ENCODE measurements at places on chromosomes 4 and X.

DNA sequence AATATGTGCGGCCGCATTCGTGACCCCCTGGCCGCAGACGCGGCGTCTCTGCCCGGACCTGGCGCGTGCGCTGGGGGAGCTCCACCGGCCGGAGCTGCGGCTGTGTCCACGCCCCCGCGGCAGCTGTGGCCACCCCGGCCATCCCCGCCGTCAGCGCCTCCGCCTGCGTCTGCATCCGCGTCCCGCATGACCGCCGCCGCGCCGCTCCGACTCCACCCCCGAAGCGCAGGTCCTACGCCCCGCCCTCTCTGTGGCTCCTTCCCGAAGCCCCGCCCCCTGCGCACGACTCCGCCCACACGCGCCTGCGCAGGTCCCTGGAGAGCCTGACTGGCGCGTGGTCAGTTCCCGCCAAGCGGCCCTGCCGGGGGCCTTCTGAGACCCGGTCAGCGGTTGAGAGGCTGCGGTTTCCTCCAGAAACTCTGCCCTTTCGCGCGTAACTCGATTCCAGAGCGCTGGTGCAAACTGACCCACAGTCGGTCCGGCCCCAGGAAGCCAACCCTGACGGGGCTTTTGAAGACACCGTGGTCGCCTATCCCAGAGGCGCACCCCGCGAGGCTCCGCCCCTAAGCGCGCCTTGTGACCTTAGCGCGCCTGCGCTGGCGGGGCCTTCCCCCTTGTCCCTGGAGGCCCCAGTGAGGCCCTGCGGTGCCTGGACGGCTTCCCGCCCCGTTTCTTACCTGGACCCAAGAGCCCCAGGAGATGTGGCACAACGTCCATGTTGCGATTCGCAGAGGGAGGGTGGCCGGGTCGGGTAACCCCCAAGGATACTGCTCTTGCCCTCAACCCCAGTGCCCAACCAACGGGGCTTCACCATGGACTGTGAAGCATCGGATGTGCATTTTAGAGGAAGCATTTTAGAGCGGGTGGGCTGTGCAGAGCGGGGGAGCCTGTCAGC is at the start of gene LAGE3:
Gene LAGE3 (minus strand): TSS at position 554 of the 895 bp plus-strand sequence. CDS start 366 bp downstream, at position 188.
- DNase-seq = peak; percentile 70

- no peak for DNase-seq
These were observed 39.3 kb upstream of the HPGD start for GRCh38 chr4:174561560-174561959.

GRCh38 chr4:4627111-4627510 is 85.3 kb upstream of the STX18 start:
- no peak for DNase-seq

DNA sequence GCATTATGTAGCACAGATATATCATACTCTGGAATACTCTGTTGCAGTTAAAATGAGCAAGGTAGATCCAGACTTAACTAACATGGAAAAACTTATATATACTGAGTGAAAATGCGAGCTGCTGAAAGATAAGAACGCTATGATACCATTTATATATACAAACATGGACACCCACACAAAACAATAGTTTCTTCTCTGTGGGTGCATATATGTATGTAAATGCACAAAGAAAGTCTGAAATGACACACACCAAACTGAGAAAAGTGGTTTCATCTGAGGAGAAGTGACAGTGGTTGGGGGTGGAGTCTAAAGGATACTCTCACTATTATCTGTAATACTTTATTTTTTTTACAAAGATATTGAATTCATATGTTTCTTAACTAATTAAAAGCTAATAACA is 12.2 kb upstream of the FGF2 start:
- DNase-seq = no peak

- no peak for DNase-seq
These were observed 107.4 kb upstream of the AFAP1 start for GRCh38 chr4:8046925-8047541.
